Glutamatergic neuron (in vitro differentiated cells): ENCODE measurements at places on chromosomes 12 and 14. TPM values are rescaled to one million over a fixed set of nuclear protein-coding genes. Genes with fewer than 3 reads are reported as not detected.

- DNase-seq, result no peak
Measured at GRCh38 chr14:30517737-30518136, 41.2 kb upstream of the G2E3 start.

DNA sequence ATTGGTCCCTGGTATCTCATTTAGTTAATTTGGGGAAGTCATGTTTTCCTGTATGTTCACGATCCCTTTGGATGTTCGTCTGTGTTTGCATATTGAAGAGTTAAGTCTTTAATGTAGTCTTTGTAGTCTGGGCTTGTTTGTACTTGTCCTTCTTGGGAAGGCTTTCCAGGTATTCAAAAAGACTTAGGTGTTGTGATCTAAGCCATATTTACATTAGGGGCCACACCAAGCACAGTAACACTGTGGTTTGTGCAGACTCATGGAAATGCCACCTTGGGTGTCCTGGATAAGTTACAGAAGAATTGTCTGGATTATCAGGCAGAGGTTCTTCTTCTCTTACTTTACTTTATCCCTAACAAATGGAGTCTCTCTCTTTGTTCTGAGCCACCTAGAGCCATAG lies 380.3 kb downstream of the CCER1 start:
- DNase-seq, result no peak

Gene DAO
- not detected for total RNA-seq

- DNase-seq, result peak; percentile 87
Measured at GRCh38 chr12:124655698-124656516, 88.5 kb upstream of the NCOR2 start.

Gene FAM222A
- total RNA-seq, result 18.1 TPM

DNA sequence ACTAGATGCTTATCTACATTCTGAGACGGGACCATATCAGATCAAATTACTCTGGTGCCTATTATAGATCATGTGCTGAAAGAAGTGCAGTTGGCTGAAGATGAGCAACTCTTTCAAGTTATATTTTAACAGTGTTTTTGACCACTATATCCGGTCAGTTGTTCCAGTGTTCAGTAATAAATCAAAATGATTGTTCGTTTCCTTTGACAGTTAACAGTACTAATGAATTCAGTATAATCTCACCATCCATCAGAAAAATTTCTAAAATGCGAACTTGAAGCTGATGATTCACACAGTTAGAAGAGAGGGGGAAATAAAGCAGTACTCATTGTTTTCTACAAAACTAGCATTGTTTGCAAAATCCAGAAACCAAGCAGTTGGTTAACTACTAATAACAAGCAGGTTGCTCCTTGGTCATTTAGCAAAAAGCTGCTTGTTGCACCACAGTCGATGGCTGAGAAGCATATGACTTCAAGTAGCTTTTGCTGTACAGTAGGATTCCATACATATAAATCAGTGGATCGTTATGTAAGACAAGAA lies 2.3 kb downstream of the RPS6KA5 start:
- no peak for DNase-seq

Gene GZMB
- not detected for total RNA-seq

Gene LYZ
- total RNA-seq, result 0.37 TPM

- DNase-seq, result peak; percentile 85
Measured at GRCh38 chr14:74018586-74019407, at the start of the genes BBOF1 and ENTPD5. Gene BBOF1 (plus strand): TSS chr14:74019349. CDS start chr14:74019479, 130 bp downstream. Gene ENTPD5 (minus strand): TSS chr14:74019288. CDS start chr14:73988102, 31,186 bp downstream.

Gene TMEM229B
- total RNA-seq, result 7.5 TPM

- no peak for DNase-seq
Measured at GRCh38 chr14:28243600-28243999, 523.0 kb upstream of the FOXG1 start.

GRCh38 chr12:71430756-71431155 lies 8.8 kb upstream of the LGR5 start:
- DNase-seq, result no peak

Gene KCNC2
- 11.6 TPM for total RNA-seq
